ENCODE measurements at places on chromosomes 11 and 22.

GRCh38 chr11:14635546-14635945 lies 8.1 kb upstream of the PDE3B start:
- DNase-seq: no peak

DNA sequence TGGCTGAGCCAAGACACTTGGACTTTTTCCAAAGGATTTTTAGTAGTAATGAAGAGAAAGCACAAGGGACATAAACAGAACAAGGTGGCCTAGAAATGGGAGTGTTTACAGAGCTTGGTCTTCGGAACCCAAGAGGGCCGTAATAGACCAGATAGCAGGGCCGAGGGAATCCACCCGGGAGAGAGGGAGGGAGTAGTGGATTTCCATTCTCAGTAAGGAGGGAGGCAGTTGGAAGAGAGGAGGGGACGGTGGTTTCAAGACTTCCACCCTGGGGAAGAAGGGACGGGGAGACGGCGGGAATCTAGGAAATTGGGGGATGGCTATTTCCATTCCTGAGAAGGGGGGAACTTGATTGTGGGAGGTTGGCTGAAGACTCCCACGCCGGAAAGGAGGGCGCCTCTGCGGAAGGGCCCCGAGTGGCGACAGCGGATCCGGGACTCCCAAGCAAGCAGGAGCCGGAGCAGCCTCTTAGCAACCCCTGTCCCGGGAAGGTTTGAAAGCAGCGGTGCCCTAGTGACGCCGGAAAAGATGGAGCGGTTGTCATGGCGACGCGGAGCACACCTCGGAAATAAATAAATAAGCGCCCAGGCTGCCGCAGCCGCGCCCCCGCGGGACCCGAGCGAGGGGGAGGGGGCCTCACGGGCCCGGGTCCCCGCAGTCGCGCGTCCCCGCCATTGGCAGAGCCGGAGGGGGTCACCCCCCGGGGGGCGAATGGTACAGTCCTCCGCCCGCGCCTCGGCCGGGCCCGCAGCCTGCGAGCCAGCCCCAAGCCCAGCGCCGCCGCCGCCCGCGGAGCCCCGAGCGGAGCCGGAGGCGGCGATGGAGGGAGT lies 31.6 kb downstream of the EIF3F start:
- peak; percentile 46 for DNase-seq

- DNase-seq: no peak
These were observed 3.7 kb downstream of the MICALL1 start for GRCh38 chr22:37909766-37910165.

- no peak for DNase-seq
These were observed 26.9 kb upstream of the DEUP1 start for GRCh38 chr11:93303689-93304088.
